CD4-positive, alpha-beta T cell treated with Interleukin-15 for 1 hour (primary cell): ENCODE measurements at places on chromosomes 13 and 19.

DNA sequence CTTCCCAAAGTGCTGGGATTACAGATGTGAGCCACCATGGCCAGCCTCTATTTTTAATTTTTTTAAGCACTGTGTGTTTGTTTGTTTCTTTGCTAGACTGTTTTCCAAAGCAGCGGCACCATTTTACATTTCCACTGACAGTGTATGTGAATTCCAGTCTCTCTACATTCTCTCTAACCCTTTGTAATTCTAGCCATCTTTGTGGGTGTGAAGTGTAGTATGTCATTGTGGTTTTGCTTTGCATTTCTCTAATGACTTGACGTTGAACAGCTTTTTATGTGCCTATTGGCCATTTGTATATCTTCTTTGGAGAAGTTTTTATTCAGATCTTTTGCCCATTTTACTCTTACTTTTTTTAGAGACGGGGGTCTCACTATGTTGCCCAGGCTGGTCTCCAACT, 11.6 kb downstream of the PNPLA6 start:
- no peak for DNase-seq

DNA sequence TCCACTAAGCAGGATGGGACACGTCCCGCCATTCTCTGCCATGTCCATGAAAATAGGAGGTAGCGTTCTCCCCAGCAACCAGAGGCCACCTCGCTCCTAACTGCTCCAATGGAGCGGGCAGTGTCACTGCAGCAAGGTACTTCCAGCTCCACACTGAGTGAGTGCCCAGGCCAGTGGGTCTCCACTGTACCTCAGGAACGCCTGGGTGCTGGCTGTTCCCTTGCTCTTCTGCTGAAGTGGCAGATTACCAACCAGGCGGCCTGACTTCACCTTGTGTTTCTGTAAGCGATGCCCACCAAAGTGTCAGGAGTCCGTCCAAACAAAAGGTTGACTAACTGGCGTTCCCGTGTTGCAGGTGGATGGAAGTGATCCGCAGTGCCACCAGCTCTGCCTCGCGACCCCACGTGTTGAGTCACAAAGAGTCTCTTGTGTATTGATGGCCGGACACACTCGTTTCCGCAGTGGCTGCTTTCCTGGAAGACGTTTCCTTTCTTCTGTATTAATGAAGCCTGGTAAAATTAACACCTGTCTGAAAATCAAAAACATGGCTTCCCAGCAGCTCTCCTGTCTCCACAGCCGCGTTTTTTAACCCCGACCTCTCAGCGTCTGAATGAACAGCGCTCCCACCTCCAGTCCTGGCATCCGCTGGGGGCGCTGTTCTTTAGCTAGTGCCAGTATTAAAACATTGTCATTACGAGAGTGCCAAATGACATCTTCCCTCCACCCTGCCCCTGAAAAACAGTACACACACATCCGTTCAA, 128.8 kb downstream of the STK24 start:
- DNase-seq, result no peak

DNA sequence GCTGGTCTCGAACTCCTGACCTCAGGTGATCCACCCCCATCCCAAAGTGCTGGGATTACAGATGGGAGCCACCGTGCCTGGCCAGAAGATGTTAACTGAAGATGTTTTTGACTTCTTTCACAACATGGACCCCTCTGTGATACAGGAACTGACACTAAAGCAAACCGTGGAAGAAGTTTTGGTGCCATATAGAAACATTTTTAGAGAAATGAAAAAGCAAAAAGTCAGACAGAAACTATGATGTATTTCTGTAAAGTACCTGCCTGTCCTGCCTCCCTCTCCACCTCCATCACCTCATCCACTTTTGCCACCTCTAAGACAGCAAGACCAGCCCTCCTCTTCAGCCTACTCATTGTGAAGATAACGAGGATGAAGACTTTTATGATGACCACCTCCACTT, 11.3 kb downstream of the FBXO27 start:
- no peak for DNase-seq

DNA sequence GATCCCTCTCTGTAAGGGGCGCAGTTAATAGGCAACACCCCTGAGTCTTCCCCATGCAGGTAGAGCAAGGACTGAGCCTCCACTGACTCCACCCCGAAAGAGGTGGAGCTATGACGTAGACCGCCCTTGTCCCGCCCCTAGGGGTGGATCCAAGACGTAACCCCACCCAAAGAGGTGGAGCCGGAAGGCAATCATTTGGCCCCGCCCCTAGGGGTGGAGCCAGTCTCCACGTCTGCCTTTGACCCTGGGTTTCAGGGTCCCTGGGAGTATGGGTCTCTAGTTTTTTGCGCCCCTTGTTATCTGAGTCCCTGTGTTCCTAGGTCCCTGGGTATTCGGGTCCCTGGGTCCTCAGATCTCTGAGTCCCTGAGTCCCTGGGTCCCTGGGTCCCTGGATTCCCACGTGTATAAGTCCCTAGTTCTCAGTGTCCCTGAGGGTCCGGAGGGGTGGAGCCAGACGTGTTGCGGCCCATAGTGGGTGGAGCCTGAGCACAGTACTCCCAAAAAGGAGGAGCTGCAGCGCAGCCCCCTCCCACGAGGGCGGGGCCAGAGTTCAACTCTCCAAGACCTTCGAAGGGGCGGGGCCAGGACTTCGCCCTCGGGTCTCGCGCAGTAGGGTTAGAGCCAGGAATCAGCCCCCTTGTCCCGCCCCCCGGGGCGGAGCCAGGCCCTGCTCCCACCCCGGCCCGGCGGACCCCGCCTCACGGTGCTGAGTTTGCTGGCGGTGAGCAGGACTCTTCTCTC, 5.3 kb downstream of the DENND1C start:
- peak; percentile 45 for DNase-seq

- DNase-seq, result peak; percentile 57
Measured at GRCh38 chr19:45863840-45864628, at the start of gene FOXA3. Gene FOXA3, plus strand, starts transcription at chr19:45864326. Its CDS starts 131 bp downstream, at chr19:45864457.

- DNase-seq, result no peak
Measured at GRCh38 chr13:88707646-88708045, 1036.5 kb downstream of the SLITRK5 start.
